PC-9 (cell line): ENCODE measurements at places on chromosomes 16 and 17. TPM values are rescaled to one million over a fixed set of nuclear protein-coding genes. Genes with fewer than 3 reads are reported as not detected.
A peak's percentile ranks its signal among the peaks of the same experiment; 100 is the strongest.

KRTAP2-3 gene
- 0.57 TPM in 1 of 2 replicates, not detected in the other for total RNA-seq

C1QTNF1 gene
- total RNA-seq, result 3.4 and 3.9 TPM in 2 replicates

EIF4A3 gene
- total RNA-seq, result 114 and 125 TPM in 2 replicates

TBC1D26 gene
- 0.55 and 0.85 TPM in 2 replicates for total RNA-seq

ADAT1 gene
- 57.9 and 66.4 TPM in 2 replicates for total RNA-seq

CACNG5 gene
- total RNA-seq, result not detected in 2 replicates

MRPL12 gene
- total RNA-seq, result 98.6 and 142 TPM in 2 replicates

HOXB4 gene
- 2.0 and 2.1 TPM in 2 replicates for total RNA-seq

DNA sequence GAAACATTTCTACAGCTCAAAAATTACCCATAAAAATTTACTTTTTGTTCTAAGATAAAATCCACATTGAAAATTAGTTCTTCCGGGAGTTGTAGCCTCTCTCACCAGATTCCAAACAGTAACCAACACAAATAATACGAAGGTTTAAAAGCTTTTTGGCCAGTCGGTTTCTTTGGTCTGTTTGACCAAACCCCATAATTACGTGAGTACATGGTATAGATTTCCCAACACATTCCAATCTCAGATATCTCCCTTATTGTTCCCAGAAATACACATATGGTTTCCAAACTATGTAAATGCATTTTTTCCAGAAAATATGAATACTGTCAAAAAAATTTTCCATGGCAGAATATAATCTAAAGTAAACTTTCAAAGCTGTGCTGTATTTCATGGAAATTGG, 722.0 kb downstream of the KCNJ2 start:
- H3K27ac ChIP-seq, result no peak overlapping the region
- H3K27me3 ChIP-seq, result no peaks in the 10 kb centered on the region
- no peaks in the 10 kb centered on the region for H3K4me1 ChIP-seq
- no peaks in the 10 kb centered on the region for H3K36me3 ChIP-seq
- no peak for DNase-seq
- no peak overlapping the region for H3K4me3 ChIP-seq

GRCh38 chr17:37069087-37069486, 120.3 kb downstream of the AATF start:
- no peak overlapping the region for H3K4me3 ChIP-seq
- no peaks in the 10 kb centered on the region for H3K36me3 ChIP-seq
- no peak for DNase-seq
- no peaks in the 10 kb centered on the region for H3K27me3 ChIP-seq

DNA sequence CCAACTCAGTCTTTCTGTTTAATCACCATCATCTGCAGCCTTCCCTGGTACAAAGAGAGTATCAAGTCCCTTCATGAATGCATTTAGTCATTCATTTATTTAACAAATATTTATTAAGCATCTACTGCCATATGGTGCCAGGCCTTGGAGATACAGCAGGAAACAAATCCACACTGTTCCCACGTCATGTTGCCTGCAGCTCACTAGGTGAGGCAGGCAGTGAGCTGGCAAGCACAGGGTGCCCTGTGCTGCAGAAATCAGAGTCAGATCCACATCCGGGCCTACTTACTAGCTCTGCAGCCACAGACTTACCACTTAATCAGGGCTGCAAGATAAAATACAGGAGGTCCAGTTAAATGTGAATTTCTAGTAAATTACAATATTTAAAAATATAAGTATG, 38.5 kb upstream of the CES5A start:
- H3K4me1 ChIP-seq, result no peaks in the 10 kb centered on the region
- peaks cover 7% of the 10 kb centered on the region; the same call in 1 of the 2 replicates for H3K27me3 ChIP-seq
- no peaks in the 10 kb centered on the region for H3K36me3 ChIP-seq
- H3K27ac ChIP-seq, result no peak overlapping the region

DNA sequence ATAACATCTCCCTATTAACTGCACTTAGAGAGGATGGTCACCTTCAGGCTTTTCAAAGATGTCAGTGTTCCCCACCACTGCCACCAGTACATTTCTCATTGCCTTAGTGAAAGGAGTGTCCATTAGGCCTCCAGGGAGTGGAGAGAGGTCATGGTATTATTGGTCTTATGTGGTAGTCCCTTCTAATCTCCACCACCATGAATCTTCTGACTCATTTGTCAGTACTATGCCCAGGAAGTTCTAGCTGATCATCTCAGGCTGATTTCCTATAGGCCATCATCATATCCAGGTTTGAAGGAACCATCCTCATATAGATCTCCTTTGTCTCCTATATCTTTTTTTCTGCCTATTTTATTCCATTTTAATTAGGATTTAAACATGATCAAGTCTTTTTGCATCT, 221.5 kb downstream of the CYB561 start:
- H3K36me3 ChIP-seq, result peaks cover 8% of the 10 kb centered on the region; the same call in 1 of the 2 replicates
- H3K27me3 ChIP-seq, result no peaks in the 10 kb centered on the region
- no peak overlapping the region for H3K27ac ChIP-seq
- H3K4me3 ChIP-seq, result no peak overlapping the region

DNA sequence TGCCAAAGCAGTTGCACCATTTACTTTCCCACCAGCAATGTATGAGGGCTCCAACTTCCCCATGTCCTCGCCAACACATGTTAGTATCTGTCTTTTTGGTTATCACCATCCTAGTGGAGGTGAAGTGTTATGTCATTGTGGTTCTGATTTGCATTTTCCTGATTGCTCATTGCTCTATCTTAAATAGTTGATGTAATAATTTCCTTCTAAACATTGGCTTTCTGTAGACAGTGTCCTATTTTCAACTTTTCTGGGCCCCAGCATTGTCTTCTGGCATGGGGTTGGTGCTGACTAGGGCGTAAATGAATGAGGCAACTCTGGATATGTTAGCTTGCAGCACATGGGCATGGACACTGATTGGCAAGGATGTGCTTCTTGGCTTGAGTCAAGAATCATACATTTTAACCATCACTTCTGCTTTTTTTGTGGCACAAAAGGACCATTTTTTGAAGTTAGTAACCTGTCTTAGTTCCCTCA, 25.1 kb downstream of the PLCG2 start:
- no peaks in the 10 kb centered on the region for H3K27me3 ChIP-seq
- no peaks in the 10 kb centered on the region for H3K36me3 ChIP-seq
- no peaks in the 10 kb centered on the region for H3K4me1 ChIP-seq
- no peak overlapping the region for H3K27ac ChIP-seq
- H3K4me3 ChIP-seq, result no peak overlapping the region

DNA sequence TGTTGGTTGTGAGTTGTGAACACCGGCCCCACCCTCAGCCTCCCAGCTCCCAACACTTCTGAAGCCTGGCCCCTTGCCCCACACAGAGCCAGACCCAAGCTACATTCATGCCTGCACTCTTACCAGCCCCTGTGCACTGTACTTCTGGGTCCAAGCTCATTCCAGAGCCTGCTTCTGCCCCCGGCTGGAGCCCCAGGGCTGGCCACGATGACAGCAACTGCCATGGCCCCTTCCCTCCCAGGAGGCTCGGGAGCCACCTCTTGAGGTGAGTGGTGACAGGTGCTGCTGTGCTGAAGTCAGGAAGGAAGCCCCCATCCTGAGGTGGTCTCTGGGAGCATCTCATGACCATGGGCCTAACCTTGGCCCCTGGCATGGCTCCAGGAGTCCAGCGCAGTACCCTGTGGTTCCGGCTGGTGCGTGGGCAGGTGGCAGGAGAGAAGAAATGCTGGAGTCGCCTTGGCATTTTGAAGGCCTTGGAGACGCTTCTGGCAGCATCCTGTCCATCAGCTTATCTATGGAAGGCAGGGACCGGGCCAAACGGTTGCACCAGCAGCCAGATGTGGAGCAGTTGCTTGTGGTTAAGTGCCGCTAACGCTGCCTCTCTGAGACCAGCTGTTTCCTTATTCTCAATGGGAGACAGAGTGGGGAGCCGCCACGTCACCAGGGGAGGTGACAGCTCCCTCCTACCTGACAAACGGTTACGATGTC, 3.9 kb upstream of the CDT1 start:
- no peak overlapping the region for H3K4me3 ChIP-seq
- H3K4me1 ChIP-seq, result peaks cover 10% of the 10 kb centered on the region
- H3K27ac ChIP-seq, result no peak overlapping the region
- H3K36me3 ChIP-seq, result no peaks in the 10 kb centered on the region
- no peak for DNase-seq

GRCh38 chr17:43987131-43988021, 17.0 kb upstream of the NAGS start:
- H3K27ac ChIP-seq, result no peak overlapping the region
- H3K27me3 ChIP-seq, result peaks cover 25% of the 10 kb centered on the region
- no peaks in the 10 kb centered on the region for H3K4me1 ChIP-seq
- no peak for DNase-seq

GRCh38 chr17:32487473-32488176, 832 bp downstream of the CDK5R1 start:
- peaks cover 8% of the 10 kb centered on the region; the same call in 1 of the 2 replicates for H3K4me1 ChIP-seq
- H3K4me3 ChIP-seq, result peak overlapping the region; percentile 68; the same call in 1 of the 2 replicates
- H3K27ac ChIP-seq, result no peak overlapping the region
- peaks cover 3% of the 10 kb centered on the region; the same call in 1 of the 2 replicates for H3K36me3 ChIP-seq
- H3K27me3 ChIP-seq, result no peaks in the 10 kb centered on the region

DNA sequence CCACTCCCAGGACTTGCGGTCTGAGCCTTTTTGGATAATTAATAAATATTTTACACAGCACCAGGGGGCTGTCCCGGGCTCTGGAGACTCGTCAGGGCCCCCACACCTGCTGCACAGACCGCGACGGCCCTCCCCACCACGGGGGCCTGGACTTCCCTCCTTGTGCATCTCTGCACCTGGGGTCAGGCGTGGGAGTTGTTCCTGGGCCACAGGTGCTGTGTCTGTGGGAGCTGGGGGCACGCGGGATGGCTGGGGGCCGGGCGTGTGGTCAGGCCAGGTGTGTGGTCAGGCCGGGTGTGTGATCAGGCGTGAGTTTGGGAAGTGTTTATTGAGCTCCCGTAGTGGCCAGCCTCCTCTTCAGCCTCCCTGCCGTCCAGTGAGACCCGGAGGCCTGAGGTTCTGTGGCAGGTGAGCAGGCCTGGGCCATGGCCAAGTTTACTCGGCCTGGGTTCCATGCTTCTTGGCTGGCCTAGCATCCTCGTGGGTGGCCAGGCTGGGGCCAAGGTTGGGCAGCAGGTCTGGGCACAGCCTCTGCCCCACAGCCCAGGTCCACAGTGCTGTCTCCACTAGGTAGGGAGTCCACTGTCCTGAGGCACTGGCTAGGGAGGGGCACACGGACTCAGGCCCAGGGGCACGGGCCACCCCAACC, 1.9 kb upstream of the STUB1 start:
- no peak overlapping the region for H3K27ac ChIP-seq
- H3K27me3 ChIP-seq, result no peaks in the 10 kb centered on the region
- H3K4me1 ChIP-seq, result peaks cover 25% of the 10 kb centered on the region

DNA sequence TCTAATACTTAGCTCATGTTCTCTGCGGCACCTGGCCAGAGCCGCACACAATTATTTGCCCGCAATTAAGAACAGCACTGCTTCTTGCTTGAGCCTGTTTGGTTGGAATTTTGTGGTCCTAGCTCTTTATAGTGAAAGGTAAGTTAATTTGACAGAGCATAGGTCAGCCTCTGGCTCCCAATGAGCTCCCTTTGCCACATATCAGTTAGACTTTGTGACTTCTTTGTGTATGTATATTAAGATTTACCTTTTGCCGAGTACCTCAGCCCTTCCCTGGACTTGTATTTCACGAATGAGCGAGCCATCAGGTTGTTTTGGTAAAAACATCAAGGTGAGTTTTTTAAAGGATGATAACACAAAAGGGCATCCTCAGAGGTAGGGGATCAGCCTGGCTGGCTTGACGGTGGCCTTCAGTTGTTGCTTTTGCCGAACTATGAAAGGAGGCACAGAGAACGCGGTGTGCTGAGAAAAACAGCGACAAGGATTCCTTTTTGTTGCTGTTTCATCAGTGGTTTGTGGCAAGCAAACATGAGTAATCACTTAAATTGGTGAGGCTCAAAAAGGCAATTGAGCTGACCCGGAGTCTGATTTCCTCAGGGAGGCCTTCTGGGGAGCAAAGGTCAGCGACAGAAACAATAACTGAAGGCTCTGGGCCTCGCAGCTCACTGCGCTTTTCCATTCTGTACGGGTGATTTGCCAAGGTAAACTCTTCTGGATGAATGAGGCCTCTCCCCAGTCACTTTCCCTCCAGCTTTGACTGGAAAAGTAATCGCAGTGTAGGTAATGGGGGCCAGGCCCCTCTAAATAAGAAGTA, 163.6 kb downstream of the HS3ST3A1 start:
- H3K4me1 ChIP-seq, result no peaks in the 10 kb centered on the region
- H3K4me3 ChIP-seq, result no peak overlapping the region
- H3K36me3 ChIP-seq, result no peaks in the 10 kb centered on the region
- H3K27me3 ChIP-seq, result no peaks in the 10 kb centered on the region
- H3K27ac ChIP-seq, result no peak overlapping the region

DNA sequence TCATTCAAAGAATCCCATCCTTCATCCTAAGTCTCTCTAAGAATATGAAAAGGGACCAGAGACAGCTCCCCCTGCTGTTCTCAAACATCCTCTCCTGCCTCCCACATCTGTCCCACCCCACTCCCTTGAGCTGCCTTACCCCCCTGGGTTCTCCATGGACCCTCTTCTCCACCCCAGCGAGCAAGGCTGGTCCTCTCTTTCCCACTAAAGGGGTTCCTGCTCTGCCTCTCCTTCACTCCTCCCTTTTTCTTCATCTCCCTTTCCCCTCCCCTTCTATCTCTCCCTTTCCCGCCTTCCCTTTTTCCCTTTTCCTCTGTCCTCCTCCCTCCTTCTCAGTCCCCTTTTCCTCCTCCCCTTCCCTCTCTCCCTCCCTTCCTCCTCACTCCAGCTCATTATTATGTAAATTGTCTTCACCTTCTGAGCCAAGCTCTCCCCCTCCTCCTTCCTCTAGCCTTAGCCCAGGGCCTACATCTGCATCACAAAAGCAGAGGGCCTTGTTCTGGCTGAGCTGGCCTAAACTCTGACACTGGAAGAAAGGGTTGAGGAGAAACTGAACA, 90.0 kb downstream of the GNAO1 start:
- H3K27ac ChIP-seq, result no peak overlapping the region
- no peaks in the 10 kb centered on the region for H3K27me3 ChIP-seq
- H3K36me3 ChIP-seq, result no peaks in the 10 kb centered on the region
- no peak for DNase-seq

- no peak for DNase-seq
- H3K27me3 ChIP-seq, result no peaks in the 10 kb centered on the region
- no peak overlapping the region for H3K4me3 ChIP-seq
- no peaks in the 10 kb centered on the region for H3K36me3 ChIP-seq
- H3K27ac ChIP-seq, result no peak overlapping the region
These were observed 26.1 kb upstream of the MLKL start for GRCh38 chr16:74726716-74727115.

GRCh38 chr16:2815299-2815771, 1.7 kb upstream of the PRSS21 start:
- H3K4me1 ChIP-seq, result peaks cover 32% of the 10 kb centered on the region
- H3K27me3 ChIP-seq, result 0 out of 2 replicates have a peak, but pooled peaks cover 3% of the 10 kb centered on the region
- H3K27ac ChIP-seq, result no peak overlapping the region

- peak; percentile 61 for DNase-seq
- peak within 1 kb of the TSS; percentile 52; the same call in 1 of the 2 replicates for H3K4me3 ChIP-seq
- no peaks in the 10 kb centered on the region for H3K36me3 ChIP-seq
- H3K27me3 ChIP-seq, result peaks cover 37% of the 10 kb centered on the region
- H3K4me1 ChIP-seq, result peaks cover 4% of the 10 kb centered on the region; the same call in 1 of the 2 replicates
These were observed at the start of gene ACSM3 for GRCh38 chr16:20763461-20764232. ACSM3 (plus strand) TSS chr16:20764014; CDS start chr16:20770035, 6,021 bp downstream.
